ENCODE measurements at places on chromosomes 2 and 18.

DNA sequence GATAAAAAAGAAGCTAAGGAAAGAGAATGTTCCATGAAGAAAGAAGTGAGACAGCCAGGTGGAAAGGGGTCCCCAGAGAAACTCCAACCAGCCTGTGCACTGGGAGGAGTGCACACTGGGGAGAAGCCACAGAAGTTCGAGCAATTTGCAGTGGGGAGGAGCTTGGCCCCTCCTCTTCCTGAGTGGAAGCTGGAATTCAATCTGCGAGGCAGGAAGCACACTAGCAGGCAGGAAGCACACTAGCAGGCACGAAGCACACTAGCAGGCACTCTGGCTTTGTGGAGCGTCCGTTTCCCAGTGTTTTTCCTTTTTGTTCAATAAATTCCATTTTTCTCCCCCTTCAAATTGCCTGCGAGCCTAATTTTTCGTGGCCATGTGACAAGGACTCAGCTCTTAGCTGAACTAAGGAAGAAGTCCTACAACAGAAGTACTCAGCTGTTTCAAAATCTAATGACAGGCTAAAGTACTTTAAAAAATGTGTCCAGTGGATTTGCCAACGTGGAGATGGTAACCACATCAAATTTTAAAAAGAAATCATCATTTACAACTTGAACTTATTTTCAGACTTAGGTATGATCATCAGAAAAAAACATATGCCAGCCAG lies 21.4 kb upstream of the SPIRE1 start:
- DNase-seq, result no peak

- no peak for DNase-seq
Measured at GRCh38 chr2:157158111-157158510, 99.4 kb upstream of the GALNT5 start.

GRCh38 chr2:106841886-106842645 lies 43.9 kb downstream of the ST6GAL2 start:
- DNase-seq, result no peak

DNA sequence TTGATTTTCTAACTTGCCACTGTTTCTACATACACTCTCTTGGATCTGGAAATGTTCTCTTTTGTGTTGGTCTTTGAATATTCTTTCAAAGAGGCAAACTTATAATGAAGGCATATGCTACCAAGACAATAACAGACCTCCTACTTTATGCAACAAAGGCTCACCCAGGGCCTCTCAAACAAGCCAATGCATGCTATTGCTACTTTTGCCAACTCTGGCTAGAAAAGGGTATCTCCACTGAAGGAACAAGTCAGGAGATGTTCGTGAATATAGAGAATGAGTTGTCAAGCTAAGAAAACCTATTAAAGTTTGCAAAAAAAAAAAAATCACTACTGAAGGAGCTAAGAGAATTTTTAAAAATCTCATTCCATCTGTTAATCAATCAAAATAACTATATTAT lies 15.9 kb upstream of the DSG2 start:
- DNase-seq, result no peak

GRCh38 chr2:107553539-107553938 lies 273.2 kb upstream of the RGPD4 start:
- no peak for DNase-seq

DNA sequence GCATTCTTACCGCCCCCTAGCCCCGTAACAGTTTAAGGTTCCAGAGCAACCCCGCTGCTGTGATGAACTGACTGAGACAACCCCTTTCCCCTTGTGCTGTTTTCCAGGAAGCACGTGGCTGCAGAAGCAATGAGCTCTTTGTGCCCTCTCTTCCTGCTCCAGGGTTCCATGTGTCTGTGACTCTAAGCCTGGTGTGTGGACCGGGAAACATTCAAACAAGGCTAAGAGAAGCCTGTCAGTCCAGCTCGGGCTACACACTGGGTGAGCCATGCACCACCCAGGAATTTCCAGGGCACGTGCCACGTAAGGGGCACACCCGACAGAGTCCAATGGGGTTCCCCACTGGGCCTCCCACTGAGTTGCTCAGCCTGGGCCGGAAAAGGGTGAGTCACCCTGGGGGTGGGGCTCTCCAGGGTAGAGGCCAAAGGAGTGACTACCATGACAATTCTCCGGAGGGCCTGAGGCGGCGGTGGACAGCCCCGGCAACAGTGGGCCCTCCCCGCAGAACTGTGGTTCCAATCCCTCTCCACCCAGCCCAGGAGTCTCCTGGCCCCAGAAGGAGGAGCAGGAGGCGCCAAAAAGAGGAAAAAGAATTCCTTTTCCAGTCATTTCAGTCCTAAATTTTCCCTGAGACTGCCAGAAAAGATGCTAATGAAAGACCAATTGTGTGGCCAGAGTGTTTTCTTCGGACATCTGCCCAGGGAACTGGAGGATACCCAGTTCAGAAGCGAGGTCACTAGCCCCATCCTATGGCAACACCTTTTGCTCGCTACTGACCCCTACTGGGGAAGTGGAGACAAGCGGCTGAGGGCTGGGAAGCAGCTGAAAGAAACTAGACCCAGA lies 157.8 kb upstream of the SLC1A4 start:
- no peak for DNase-seq

DNA sequence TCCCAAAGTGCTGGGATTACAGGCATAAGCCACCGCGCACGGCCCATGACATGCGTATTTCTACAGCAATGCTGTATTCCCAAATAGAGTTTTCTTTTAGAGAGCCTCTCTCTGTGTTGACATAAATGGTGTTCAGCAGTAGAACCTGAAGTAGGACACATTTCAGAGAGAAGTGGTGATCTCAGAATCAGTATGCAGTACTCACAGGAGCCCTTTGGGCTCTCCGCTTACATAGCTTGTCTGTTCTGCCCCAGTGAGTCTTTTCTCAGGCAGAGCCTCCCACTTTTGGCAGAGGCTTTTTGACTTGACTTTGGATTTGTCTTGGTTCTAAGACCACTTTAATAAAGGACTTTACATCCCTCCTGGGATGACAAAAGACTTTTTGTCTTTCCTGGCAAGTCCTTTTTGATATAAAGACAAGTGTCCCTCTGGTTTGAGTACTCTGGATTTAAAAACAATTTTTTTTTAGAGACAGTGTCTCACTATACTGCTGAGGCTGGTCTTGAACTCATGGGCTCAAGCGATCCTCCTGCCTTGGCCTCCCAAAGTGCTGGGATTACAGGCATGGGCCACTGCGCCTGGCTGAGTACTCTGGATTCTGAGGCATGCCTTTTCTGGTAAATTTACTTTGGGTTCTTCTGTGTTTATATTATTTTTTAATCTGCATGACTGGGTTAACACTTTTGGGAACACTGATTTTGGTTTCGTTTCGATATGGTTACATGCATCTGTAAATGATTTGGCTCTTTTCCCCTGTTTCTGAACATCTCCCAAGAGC lies 113.3 kb downstream of the SMAD2 start:
- DNase-seq, result no peak

- DNase-seq, result no peak
Measured at GRCh38 chr2:113021312-113021711, 16.1 kb downstream of the IL36A start.

DNA sequence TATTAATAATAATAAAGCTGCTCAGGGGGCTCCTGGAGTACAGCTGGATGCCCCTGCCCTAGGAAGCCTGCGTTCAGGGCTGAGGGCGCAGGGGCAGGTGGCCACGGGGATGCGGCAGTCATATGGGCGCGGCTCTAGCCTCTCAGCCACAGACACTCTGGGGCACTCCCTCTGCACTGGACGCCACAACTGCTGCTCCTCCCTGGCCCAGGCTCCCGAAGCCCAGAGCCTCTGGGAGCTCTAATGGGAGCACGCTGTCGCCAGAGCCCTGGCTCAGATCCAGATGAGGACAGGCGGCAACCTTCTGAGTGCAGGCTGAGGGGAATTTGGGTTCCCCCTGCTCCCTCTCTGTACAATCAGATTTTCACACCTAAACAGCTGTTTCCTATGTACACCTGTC lies 93.6 kb downstream of the MTCL1 start:
- no peak for DNase-seq

DNA sequence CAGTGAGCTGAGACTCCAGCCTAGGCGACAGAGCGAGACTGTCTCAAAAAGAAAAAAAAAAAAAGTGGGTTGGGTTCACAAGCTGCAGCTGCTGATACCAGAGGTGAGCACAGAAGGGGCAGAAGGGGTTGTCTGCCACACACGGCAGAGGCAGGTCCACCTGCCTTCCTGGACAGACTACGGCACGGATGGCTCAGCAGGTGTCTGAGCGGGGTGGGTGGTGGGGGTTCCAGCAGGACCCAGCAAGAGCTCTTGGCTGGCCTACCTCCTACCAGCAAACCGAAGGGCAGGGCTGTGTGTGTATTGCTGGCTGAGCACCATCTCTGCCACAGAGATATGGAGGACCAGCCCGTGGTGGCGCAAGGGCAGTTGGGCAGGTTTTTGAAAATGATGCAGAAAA lies 130.4 kb upstream of the ASB18 start:
- no peak for DNase-seq

DNA sequence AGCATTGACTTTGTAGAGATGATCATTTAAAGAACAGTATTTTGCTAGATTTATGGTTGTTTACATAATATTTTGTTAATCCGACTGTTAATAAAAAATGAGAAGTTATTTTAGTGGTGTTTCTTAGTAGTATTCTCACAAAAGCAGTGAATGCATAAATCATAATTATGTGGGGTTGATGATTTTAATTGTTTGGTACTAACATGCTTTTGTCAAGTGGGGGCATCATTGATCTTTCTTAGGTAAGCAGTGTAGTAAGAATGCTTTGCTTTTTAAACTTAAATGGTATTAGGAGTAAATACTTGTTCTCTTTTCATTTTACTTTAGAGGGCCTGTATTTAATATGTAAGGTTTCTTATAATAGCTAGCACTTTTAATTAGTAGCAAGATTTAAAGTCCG lies 109.2 kb upstream of the OTX1 start:
- no peak for DNase-seq

GRCh38 chr18:79077181-79077580 lies 8.0 kb downstream of the ATP9B start:
- no peak for DNase-seq

GRCh38 chr2:3610415-3610814 lies 15.5 kb downstream of the COLEC11 start:
- DNase-seq, result no peak

DNA sequence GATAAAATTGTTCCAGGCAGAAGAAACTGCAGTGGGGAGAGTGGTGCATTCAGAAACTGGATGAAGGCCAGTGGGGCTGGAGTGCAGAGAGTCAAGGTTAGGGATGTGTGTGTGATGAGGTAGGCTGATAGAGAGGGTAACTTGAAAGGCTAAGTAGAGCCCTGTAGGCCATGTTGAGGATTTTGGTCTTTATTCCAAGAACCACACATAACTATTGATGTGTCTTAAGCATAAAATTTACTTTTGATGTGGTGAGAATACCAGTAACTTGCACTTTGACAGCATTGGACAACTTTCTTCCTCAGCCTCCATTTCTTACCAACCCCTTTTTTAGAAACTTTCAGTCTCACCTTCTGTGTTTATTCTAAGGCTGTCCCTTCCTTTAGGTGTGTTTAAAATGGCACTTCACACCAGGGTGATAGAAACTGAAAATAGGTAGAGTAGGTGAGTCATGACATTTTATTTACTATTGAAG lies 22.6 kb downstream of the MTX2 start:
- no peak for DNase-seq

- DNase-seq, result no peak
Measured at GRCh38 chr2:164621764-164622105, 453 bp upstream of the GRB14 start.

GRCh38 chr2:217714287-217714751 lies 288.5 kb downstream of the TNS1 start:
- DNase-seq, result no peak

DNA sequence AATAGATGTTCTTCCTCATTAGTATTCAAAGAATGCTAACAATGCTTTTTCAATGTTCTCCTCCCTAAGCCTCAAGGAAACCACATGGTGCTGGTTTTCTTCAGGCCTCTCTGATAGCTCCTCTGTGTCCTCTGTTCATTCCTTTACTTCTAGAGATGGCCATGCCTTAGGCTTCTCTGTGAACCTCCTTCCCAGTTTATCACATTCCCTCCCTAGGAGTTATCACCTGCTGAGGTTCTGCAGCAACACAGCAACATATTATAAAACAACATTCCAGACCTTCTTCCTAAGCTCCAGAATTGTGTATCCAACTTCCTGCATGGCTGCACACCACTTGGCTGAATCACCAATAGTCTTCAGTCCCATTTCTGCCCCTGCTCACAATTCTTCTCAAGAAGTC lies 325.5 kb downstream of the IRS1 start:
- DNase-seq, result no peak

GRCh38 chr2:35787302-35788031 lies 568.1 kb upstream of the CRIM1 start:
- DNase-seq, result no peak

DNA sequence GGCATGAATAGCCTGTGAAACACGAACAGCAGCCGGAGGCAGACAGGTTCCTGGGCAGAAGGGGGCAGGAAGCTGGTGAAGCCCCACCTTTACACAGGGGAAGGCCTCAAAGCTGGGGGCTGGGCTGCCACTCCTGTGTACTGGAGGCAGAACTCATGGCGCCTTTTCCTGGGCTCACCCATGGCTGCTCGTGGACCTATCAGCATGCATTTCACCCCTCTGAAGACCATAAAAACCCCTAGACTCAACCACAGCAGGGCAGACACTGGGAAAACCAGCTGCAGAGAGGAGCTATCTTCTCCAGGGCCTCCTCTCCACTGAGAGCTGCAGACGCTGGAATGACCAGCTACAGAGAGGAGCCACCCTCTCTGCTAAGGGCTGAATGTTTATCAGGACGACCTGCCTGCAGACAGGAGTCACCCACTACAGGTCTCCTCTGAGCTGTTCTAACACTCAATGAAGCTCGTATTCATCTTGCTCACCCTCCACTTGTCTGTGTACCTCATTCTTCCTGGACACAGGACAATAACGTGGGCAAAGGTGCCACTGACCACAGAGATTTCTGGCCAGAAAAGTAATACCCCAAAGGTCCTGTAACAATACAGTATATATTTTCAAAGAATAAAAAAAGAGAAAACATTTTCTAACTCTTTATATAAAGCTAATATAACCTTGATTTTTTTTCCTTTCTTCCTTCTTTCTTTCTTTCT lies 18.9 kb upstream of the CCDC88A start:
- no peak for DNase-seq

GRCh38 chr18:21393986-21394385 lies 152.0 kb downstream of the GREB1L start:
- DNase-seq, result peak; percentile 13

GRCh38 chr2:233764761-233765160 lies 4.7 kb downstream of the UGT1A1 start:
- DNase-seq, result no peak

GRCh38 chr2:78992451-78992806 lies 33.1 kb upstream of the REG3G start:
- no peak for DNase-seq

DNA sequence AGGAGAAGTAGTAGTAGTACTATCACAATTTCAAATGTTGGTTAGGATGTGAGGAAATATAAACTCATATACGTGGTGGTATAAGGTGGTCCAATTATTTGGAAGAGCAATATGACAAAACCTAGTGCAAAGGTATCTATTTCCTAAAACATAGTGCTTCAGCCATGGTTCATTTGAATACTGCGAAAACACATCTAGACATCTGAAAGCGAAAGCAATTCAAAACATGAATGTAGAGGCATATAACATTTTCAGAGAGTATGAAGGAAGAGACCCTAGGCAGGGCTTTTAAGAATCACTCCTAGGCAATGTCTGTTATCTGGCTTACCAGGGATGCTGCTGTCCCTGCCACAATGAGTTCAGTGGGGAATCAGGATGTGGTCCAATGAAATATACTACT lies 1085.8 kb downstream of the TDRD15 start:
- DNase-seq, result no peak

- DNase-seq, result peak; percentile 58
Measured at GRCh38 chr2:237931205-237931721, 35.6 kb upstream of the UBE2F start.

- no peak for DNase-seq
Measured at GRCh38 chr18:10140461-10141282, 226.9 kb downstream of the VAPA start.

Data from forelimb muscle (tissue), 1 donor.